Hindlimb muscle (tissue), 1 donor: ENCODE measurements at places on chromosomes 3 and 15.

GRCh38 chr3:196287090-196287439, 461 bp downstream of the PCYT1A start:
- DNase-seq = no peak

- no peak for DNase-seq
Measured at GRCh38 chr3:71651625-71652024, 68.1 kb upstream of the FOXP1 start.

- DNase-seq = no peak
Measured at GRCh38 chr15:33007303-33007855, 187.1 kb downstream of the FMN1 start.

GRCh38 chr3:37652405-37652804, 209.3 kb upstream of the CTDSPL start:
- no peak for DNase-seq

GRCh38 chr3:72702997-72703396, 145.2 kb downstream of the SHQ1 start:
- DNase-seq = no peak

DNA sequence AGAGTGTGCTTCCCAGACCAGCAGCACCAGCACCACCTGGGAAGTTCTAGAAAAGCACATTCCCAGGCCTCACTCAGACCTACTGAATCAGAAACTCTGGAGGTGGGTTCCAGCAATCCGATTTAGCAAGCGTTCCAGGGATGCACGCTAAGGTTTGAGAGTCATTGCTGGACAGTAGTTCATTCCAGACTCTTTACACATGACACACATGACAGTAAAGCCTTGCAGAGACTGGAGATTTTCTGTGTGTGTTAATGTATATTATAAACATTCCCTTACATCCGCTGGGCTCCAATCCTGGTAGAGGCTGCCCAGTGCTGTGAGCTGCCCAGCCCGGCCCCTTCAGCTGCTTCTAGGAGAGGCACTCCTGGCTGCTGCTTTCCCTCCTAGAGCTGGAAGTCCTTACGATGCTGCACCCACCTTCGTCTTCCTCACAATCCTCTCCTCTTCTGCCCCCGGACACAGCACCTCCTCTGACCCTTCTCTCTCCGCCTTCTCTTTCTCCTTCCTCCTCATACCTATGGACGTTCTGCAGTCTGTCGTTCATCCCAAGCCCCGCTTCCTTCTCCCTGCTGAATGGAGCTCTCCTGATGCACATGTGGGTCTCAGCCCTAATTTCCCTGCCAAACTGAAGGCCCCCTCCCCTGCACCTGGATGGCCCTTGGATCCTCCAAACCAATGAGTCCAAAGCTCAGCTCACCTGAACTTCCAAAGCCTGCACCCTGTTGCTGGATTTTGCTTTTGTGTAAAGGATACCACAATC, 44.4 kb downstream of the ITGA11 start:
- no peak for DNase-seq

DNA sequence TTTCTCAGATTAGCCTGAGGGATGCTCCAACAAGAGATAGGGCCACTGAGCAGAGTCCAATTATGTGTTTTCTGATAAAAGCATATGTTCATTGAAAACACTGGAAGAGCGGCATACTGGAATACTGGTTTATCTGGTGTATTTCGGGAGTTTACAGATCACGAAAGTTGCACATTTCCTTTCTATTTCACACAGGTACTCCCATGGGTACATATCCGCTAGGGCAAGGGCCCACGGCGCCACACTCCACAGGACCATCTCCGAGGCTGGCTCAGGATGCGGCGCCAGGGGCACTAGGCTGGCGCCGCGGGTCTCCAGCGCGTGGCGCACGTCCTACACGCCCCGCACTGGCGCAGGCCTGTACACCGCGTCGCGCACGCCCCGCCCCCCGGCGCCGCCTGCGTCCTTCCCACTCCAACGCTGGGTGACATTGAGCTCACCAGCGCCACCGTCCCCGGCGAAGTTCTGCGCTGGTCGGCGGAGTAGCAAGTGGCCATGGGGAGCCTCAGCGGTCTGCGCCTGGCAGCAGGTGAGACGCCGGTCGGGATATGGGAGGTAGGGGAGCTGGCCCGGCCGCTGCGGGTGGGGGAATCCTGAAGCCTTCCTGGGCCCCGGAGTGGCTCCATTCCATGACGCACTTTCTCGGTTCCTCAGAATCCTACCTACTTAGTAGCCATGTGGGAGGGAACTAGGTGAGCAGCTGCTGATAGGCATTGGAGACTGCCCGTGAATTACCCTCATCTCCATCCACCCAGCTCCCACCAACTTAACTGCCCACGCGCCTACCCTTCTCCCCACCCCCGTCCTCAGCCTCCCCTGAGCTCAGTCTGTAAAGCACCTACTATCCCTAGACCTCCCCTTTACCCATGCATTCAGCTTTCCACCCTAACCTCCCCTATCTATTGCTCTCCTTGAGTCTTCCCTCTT, at the start of gene FAM162A:
Gene FAM162A, plus strand, starts transcription at position 412 of the 927 bp plus-strand sequence. Its CDS starts 84 bp downstream, at position 496.
- peak; percentile 95 for DNase-seq

DNA sequence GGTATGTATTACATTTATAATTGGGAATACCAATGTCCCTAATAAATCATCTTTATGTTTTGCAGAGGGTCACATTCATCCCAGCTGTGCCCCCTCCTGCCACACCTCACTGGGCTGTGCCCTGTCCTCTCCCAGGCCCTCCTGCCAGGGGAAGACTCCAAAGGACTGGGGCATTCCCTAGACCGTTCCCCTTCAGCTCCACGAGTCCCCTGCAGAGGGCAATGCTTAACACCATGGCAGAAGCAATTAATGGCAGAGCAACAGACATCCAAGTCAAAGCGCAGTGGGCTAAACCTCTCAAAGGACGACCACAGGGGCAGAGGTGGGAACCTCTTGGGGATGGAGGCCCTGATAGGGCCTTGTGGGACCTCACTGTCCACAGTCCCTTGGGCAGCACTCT, 71.3 kb upstream of the SEC13 start:
- no peak for DNase-seq

DNA sequence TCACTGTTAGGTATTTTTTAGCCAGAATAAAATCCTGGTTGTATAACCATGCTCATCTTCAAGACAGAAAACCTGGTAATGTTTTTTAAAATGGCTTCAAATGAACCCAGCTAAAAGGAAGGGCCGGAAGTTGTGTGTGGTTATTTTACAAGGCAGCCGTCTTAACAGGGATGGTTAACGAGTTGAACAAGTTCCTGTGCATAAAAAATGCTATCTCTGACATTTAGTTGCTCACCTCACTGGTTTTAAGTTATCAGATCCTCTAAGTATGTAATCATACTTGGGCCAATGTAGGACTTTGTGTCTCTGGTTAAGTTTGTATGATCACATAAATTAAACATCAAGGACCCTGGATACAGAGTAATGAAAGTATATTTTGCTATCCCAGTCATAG, 2.1 kb downstream of the ATP11B start:
- no peak for DNase-seq

DNA sequence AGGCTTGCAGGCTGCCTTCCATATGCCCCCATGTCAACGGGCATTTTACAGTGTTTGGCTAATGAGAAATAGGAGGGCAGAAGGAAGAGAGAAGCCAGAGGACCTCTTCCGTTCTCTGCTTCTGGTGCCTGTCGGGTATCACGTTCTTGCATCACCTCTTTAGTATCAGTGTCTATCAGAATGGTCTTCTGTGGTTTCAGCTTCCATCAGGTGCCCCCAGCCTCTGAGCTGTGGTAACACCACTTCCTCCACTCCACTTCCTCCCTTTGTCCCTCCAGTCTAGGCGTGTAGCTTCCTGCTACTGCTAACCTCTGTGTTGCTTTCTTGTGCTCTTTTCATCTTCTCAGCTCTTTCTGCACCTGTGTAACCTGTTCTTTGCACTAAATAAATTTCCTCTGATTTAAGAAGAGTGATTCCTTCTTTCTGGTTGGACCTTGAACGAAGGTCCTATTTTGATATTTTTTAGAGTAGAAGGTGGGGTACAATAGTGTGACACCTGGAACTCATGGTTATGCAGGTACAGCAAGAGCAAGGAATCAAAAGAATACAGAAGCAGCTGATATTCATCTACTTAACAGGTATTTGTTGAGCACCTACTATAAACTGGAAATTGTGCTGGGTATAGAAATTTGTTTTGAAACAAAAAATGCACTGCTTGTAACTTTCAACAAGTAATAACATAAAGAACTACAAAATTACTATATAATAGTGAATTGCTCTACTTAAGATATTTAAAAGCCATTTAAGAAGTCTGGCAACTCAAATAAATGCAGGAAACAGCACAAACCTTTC, 27.4 kb upstream of the FOXB1 start:
- no peak for DNase-seq

GRCh38 chr3:12964711-12965612, 108.3 kb downstream of the IQSEC1 start:
- no peak for DNase-seq

GRCh38 chr3:12891985-12892839, 50.8 kb upstream of the RPL32 start:
- peak; percentile 59 for DNase-seq

- DNase-seq = no peak
Measured at GRCh38 chr3:142796823-142797222, 73.0 kb downstream of the TRPC1 start.

- DNase-seq = no peak
Measured at GRCh38 chr3:64031540-64032508, 8.5 kb upstream of the PSMD6 start.

DNA sequence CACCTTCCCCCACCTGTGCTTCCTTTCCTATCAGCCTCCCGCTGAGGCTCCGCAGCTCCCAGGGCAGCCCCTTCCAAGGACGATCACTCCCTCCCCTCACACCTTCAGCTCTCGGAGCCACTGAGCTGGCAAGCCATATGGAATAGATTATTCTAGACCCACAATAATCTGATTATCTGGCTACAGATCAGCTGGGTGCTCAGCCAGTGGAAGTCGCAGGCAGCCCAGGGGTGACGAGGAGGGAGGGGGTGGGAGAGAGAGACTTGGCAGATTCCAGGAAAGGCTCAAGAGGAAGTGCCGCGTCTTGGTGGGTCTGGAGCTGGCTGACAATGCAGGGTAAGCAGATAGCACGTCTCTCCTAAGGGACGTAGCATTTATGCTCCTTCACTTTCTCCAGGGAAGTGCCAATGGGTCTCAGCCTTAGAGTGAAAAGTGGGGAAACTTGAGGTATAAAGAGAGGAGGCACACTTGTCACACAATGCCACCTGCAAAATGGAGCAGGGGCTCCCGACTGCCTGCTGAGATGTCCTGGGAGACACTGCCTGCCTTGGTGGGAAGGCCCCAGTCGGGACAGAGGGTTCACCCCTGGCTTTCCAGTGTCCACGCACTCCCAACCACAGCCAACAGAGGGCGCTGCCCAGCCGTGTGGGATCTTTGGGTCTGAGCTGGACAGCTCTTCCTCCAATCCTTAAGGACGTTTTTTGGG, 9.4 kb upstream of the MESP1 start:
- peak; percentile 56 for DNase-seq

DNA sequence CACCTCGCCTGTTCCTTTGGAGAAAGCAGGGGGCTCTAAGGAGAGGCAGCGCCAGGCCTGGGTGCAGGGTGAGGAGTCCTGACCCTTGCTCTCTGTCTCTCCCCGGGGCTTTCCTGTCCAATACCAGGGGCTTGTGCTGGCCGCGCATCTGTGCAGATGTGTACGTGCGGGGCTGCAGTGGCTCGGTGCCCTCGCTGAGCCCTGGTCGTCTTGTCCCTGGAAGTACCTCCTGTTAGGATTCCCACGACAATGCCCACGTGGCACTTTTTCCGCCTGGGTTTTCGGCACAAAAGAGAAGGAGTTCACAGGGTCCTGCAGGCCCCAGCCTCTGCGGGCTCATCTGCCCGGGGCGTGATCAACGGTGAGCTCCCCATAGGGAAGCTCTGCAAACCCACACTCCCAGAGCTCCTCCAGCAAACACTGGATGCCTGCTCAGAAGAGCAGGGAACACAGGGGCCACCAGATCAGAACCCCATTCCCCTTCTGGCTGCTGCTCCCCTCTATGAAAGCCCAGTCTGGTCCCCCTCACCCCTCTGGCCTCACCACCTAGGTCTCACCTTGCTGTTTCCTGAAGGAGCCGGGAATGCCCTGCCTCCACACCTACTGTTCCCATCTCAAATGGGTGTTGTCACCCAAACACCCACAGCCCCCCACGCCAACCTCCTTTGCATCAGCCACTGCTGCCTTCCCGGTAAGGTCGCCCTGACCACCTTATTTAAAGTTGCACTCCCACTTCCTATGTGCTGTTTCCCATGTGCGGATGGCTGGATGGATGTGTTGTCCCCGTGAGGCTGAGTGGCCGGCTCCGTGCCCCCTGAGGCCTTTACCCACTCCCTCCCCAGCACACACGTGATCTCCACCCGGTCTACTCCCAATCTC, 62.6 kb upstream of the PRR20G start:
- no peak for DNase-seq

DNA sequence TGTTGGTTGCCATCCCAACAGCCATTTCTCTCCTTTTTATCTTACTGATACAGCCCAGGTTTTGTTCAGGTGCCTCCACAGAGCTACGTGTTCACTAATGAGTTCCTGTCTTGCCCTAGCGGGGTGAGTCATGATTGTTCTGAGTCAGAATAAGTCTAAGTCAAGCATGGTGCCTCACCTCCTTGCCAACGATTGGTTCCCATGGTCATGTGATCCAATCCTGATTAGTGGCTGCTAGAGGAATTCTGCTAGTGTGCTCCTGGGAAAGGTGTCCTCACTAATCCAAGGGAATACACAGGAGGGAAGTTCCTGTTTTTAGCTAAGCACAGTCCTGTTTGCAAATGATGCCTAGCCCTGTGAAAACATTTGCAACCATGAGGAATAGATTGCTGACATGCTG, 99.8 kb downstream of the NSUN3 start:
- DNase-seq = no peak

- peak; percentile 59 for DNase-seq
Measured at GRCh38 chr15:45794712-45795439, 160.0 kb downstream of the SQOR start.

- DNase-seq = no peak
Measured at GRCh38 chr3:73073091-73073707, 11.7 kb downstream of the EBLN2 start.

GRCh38 chr3:111810909-111811308, 48.2 kb upstream of the PHLDB2 start:
- DNase-seq = no peak

- no peak for DNase-seq
Measured at GRCh38 chr3:71031914-71032521, 551.5 kb downstream of the FOXP1 start.

GRCh38 chr15:74423431-74424257, 10.1 kb downstream of the SEMA7A start:
- no peak for DNase-seq

DNA sequence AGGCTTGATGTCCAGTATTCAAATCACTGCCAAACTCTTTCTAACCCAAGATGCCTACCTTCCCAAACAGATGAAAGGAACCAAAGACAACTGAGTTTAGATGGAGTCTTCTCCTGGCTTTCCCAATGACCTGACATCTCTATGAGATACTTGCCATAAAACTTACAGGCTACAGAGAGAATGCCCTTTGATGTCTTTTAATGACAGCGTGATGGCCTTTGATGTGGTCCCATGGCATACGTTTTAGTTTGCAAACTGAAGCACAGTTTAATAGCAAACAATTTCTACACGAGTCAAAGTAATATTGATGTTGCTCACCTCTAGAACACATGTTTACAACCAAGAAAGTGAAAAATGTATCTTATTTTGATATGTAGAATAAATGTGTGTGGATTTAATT, 73.2 kb downstream of the ZIC4 start:
- no peak for DNase-seq
